GM19239 (cell line): ENCODE measurements at places on chromosomes 7 and 10.

DNA sequence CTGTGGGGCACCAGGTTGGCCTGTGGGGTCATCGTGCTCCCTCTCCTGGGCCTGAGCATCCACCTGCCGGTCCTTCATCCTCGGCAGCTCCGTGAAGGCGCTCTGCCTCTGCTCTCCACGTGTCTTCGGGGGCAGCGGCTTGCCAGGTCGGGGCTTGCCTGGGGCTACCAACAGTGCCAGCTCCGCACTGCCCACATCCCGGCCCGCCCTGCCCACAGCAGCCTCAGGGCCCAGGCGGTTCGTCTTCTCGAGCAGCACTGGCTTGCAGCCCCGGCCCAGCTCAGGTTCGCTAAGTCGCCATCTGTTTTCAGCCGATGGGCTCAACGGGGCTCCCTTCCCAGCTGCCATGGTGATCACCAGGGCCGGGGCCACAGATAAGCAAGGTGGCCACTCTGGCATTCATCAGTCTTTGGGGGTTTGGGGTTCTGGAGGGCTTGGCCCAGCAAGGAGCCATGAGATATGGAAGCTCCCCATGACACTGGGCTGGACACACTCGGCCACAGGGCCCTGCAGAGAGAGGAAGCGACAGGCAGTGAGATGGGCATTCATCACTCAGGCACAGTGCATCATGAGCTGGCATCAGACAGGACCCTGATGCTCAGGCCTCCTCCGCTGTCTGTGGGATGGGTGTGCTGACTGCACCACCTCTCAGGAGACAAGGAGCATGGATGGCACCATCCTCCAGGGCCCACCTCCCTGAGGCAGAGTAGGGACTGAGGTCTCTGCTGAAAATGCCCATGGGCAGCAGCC lies 15.5 kb downstream of the ZNF488 start:
- DNase-seq: no peak

- DNase-seq: no peak
Observed at GRCh38 chr7:23336799-23337283, 37.7 kb downstream of the MALSU1 start.

DNA sequence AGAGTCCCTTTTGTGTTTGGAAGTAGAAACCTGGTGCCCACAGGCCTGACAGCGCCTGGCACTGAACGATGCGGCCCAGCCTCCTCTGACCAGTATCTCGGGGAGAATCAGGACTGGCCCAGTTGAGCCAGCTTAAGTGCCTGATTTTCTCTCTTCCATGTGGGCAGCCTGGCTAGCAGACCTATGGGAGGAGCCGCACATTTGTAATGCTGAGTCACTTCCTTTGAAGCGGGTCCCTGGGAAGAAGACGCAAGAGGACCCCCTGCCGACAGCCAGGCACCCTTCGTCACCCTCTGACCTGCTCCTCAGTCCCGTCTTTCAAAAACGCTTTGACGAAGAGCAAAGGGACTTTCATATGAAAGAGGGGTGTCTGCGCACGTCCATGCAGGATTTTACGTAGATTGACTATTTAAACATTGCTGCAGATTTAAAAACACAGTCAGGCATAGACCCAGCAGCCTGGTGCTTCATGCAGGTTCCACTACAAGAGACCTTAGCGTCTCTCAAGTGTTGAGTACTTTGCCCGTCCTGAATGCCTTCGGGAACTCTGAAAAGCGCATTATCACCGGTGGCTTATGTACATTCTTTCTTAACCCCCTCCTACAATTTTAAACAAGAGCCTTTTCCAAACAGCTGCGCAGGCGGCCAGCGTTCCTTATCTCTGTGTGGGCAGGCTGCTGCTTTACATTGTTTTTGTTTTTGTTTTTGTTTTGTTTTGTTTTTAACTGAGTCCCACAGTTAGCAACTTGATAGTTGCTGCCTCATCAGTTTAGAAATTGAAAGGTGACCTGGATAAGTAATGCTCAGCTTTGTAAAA lies 36.5 kb upstream of the AP5Z1 start:
- no peak for DNase-seq

DNA sequence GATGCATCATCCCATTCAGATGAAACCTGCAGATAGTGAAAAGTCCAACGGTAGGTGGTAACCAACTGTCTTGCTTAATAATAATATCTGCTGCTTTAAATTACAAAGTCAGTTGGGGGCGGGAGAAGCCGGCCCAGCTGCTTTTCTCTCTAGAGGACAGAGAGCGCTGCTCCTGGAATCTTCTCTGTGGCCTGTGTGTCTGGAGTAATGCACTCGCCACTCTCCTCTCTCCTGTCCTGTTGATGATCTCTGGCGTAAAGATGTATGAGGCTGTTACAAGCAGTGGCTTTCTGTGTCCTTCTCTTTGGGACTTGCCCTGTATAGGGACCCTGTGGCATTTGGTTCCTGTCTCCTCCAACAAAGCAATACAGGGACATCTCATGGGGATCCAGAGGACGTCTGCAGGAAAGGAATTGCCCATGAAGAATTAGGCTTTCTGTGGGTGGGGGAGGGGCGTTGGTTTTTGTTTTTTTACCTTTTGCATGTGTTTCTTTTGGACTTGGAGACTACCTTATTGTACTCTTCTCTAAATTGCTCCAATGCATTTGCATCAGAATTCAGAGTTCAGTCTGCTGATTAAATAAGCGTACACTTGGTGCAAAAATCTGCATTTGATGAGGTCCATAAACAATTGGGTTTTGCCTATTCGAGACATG lies 231.6 kb downstream of the CELF2 start:
- DNase-seq: no peak

DNA sequence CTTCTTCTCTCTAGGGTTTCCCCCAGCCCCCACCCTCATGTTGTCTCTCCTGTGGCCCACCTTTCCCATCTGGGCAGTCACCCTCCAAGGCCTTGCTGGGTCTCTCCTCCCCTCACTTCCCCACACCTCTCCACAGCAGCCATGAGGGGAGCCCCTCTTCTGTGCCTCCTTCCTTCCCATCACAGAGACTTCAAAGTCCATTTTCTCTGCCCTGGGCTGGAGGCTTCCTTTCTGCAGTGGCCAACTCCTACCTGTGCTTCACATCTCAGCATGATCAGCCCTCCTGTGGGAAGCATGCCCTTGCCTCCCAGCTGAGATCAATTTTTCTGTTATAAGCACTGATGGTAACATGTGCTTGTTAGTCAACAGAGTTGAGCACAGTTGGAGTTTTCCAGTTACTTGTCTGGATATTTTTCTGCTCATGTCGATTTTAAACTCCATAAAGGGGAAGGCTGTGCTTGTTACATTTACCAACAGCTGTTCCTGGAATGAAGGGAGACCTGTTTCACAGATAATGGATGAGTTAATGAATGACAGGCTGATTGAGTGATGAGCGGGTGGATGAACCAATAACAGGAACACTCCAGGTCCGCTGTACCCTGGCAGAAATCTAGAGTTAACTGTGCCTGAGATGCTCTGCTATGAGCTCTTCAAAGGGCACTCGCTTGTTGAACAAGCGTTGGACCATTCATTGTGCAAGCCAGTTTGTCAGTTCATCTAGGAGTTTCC lies 71.4 kb upstream of the PRSS58 start:
- no peak for DNase-seq

DNA sequence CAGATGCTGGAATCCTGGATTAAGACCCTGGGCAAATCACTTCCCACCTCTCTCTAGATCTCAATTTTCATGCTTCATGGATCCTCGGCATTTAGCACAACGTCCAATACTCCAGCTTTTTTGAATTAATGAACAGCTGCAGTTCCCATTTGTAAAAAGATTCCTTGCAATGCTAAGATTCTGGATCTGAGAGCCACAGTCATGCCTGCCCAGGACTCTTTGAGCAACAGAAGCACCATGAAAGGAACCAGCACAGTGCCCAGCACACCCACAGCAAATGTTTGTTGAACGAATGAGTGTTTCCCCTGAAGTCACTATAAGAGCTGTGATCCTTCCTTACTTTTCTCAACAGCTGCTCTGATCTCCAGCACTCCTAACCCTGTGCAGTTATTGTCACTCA lies 20.8 kb upstream of the DDIT4 start:
- no peak for DNase-seq

- DNase-seq: no peak
Observed at GRCh38 chr10:116201011-116201410, 72.0 kb downstream of the GFRA1 start.

- no peak for DNase-seq
Observed at GRCh38 chr10:87675396-87676376, 16.0 kb downstream of the PAPSS2 start.

- no peak for DNase-seq
Observed at GRCh38 chr10:33260403-33261149, 73.9 kb downstream of the NRP1 start.

GRCh38 chr7:107687656-107688055 lies 27.0 kb downstream of the SLC26A4 start:
- DNase-seq: no peak

- no peak for DNase-seq
Observed at GRCh38 chr10:105148456-105148855, 507.4 kb downstream of the SORCS3 start.

DNA sequence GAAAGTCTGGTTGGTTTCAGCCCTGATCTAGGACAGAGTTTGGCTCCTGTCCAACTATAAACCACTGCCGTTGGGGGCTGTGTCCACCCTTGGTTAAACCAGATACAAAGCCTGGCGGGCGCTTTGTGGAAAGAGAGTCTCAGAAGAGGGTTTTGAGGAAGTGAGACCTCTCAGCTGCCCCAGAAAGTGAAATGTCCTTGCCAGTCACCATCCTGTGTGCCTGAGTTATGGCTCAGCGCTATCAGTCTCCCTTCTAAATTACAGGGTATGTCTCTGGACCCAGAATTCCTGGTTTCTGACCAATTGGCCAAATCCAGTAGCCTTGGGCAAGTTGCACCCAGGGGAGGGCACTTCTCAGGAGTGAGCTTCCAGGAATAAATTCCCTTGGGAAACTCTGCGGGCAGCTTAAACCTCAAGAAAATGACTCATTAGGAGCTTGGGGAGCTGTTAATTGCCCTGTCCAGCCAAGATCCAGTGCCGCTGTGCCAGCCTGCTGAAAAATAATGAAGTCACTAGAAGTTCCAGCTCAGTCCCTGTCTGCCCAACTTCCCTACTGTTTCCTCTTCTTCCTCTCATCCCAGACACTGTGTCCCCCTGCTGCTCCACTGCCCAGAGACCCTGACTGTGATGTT lies 66.7 kb upstream of the PDZD8 start:
- DNase-seq: no peak

GRCh38 chr7:25952261-25953057 lies 199.5 kb upstream of the NFE2L3 start:
- DNase-seq: no peak

DNA sequence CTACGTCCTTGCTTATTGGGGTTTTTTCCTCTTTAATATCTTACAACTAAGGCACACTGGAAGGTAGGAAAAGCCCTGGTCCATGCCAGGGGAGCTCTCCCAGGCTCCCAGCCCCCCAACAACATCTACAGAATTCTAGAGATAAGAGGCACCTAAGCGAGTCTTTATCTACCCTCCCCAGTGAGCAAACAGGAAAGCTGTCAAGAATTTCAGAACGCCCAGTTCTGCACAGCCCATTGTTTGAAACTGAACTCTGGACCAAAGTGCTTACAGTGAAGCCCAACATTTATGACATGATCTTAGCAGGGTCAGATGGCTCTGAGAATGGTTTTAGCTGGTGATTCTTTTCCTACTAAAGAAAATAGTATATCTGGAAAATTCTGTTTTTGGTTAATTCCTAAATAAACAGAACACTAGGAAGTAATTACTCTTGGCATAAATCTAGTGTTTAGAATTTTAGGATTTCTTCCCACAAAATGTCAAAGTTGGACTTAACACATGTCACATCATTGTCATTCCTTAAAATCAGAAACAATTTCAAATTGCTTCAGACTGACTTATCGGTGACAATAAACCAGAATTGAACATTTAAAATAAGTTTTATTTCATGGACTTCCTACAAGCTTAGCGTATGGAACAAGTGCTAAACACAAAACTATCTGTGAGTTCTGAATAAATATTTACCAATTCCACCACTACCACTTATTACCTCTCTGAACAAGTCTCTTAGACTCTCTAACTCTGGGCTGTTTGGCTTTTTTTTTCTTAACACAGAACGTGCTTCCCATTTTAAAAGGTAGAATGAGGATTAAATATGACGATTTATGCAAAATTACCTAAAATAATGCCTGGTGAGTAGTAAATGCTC lies 31.3 kb upstream of the RNF32 start:
- DNase-seq: no peak

DNA sequence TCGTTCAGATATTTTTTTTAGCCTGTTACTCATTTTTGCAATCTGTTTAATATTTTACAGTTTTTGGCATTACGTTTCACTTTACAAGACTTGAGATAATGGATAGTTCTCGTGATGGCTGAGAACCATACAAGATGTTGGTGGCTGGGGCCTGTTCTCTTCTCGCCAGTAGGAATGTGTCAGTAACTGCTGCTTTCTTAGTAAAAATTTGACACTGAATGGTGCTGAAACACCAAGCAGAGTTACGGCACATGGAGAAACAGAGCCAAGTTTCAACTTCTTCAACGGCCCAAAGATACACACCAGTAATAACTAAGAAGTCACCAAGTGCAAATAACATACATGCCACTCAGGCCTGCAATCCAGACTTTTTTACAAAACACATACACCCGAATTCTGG lies 130.4 kb downstream of the NRP1 start:
- no peak for DNase-seq

GRCh38 chr7:74032624-74033371 lies 4.8 kb downstream of the ELN start:
- no peak for DNase-seq

DNA sequence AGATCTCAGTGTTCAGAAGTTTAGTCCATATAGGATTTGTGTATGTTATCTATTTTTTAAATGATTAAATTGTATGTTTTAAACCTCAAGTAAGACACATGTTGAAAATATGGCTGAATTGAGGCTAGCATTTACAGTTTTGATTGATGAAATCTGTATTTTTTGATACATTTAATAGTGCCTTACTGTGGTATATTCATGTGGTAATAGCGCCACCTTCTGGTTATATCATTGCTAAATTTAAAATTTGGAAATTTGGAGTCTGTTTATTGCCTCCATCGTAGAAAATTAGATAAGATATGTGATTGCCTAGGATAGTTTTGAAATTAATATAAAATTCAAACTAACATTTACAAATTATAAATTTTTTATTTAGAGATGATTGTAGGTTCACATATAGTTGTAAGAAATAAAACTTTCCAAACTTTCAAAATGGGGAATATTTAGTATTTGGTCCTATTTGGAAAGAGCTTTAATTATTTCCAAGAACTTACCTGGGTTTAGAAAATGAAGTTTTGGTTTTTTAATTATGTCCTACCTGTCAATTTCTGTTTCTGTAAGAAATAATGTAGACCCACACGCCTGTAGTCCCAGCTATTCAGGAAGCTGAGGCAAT lies 19.1 kb upstream of the ARMS2 start:
- DNase-seq: no peak

DNA sequence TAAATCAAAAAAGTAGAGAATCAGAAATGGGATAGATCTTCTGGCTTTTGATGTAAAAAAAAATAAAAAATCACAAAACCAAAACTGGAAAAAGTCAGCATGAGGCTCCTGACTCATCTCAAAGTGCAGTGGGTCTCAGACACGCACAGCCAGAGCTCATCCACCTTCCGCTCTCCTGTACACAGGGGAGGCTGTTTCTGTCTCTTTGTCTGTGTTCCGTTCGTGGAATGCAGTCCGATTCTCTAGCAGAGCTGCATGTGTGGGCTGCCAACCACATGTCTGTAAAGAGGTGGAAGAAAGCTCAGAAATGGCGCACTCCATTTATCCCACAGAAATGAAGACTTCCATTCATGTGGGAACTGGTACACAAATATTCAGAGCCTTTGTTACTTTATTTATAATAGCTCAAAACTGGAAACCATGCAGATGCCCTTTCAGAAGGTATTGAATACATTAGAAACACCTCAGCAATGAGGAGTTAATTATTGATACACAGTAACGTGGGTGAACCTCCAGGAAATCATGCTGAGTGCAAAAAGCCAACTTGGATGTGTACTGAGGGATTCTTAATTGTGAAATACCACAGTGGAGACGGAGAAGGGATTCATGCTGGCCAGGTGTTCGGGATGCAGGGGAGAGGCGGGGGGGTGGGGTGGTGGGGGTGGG lies 123.3 kb downstream of the TRRAP start:
- no peak for DNase-seq
